ENCODE measurements at places on chromosomes 1 and 21. TPM values are rescaled to one million over a fixed set of nuclear protein-coding genes. Genes with fewer than 3 reads are reported as not detected.

GRCh38 chr21:39175154-39175553 lies 8.1 kb downstream of the PSMG1 start:
- peak; percentile 56 for DNase-seq

GRCh38 chr1:222629921-222630535 lies 12.1 kb downstream of the MIA3 start:
- no peak for DNase-seq

DNA sequence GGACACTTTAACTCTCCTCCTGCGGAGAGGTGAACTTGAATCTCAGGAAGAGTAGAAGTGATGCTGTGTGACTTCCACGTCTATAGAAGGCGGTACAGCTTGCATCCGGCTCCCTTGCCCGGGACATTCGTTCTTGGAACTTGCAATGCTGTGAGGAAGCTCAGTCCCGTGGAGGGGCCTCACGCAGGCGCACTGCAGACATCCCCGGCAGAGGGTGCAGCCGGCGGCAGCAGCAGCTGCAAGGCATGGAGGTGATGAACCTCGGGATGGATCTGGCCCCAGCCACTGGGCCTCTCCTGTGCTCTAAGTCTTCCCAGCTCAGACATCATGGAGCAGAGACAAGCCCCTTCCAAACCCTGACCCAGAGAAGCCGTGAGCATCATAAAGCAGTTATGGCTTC lies 61.8 kb upstream of the SOD1 start:
- no peak for DNase-seq

- peak; percentile 54 for DNase-seq
Measured at GRCh38 chr1:19646377-19647319, 2.5 kb downstream of the NBL1 start.

DNA sequence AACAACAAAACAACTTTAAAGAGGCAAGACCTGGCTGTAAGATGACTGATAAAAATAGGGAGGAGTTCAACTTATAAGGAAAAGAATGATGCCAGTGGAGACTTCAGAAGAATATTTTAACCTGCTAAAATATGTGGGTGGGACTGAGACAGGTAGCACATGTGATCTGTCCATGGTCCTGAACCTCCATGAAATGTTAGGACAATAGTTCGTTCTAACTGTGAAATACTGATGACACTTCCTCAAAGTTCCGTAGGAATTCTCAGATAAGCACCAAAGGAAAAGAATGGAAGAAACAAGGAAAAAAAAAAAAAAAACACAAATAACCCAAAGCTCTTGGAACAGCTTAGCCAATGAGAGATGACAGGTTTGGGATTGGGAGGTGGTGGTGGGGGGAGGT lies 44.7 kb downstream of the CDC42BPA start:
- peak; percentile 66 for DNase-seq

GRCh38 chr21:44657635-44658540 lies at the start of gene KRTAP12-3:
KRTAP12-3 (plus strand) TSS chr21:44657932; CDS start chr21:44657980, 48 bp downstream.
- no peak for DNase-seq

DNA sequence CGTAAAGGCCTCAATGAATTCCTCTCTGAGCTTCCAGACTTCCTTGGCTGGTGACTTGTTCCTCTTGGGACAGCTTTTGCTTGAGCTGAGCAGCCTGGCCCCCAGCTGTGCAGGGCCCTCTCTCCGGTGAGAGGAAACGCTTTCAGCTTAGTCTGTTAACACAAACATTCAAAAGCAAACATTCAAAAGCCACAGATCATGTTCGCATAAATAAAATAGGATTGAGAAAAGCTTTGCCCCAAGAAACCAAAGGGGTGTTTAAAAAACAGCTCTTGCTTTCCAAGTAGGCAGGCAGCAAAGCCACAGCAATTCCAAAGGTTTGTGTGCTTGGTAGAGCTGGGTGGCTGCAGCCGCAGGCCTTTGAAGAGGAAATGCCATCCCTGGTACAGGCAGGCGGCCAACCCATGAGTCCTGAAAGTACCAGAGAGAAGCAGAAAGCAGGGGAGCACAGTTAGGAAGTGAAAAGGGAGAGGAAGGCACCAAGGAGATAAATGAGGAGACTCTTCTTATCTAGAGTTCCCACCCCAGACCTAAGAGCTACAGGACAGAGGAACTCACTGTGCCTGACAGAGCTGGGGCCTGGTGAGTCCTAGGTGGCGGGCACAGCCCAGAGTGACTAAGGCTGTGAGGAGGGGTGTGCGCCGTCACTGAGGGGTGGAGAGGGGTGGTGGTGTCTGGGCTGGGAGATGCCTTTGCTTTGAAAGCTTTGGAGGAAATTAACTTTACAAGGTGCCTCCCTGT lies 48.4 kb downstream of the CCN1 start:
- DNase-seq = no peak

DNA sequence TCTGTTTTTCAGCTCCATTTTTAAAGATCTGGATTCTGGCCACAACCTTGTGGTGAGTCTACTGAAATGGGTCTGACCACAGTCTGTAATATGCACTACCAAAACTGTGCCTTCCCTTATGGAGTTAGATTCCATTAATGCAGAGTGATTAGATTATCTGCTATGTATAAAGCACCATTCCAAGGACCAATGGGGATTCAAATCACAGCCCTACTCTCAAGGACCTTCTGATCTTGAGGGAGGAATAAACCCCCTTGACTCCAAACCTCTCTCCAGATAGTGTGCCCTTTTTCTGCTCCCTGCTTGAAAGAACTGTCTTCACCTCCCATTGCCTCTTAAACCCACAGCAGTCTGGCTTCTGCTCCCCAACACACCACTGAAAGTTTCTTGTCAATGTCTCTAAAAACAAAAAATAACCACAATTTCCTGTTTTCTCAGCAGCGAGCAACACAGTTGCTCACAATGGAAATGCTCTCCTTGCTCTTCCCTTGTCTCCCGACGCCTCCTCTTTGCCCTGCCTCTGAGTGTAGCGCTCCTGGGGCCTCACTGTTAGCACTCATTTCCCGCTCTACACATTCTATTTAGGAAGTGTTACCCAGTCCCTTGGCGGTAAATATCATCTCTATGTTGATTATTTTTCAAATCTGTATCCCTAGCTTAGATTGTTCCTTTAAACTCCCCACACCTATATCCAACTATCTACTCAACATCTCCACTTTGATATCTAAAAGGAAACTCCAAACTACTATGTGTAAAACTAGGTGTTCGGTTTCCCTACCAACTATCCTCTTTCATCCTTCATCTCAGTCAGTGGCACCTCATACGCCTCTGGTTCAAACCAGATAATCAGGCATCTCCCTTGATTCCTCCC lies 13.6 kb downstream of the PCNX2 start:
- no peak for DNase-seq

DNA sequence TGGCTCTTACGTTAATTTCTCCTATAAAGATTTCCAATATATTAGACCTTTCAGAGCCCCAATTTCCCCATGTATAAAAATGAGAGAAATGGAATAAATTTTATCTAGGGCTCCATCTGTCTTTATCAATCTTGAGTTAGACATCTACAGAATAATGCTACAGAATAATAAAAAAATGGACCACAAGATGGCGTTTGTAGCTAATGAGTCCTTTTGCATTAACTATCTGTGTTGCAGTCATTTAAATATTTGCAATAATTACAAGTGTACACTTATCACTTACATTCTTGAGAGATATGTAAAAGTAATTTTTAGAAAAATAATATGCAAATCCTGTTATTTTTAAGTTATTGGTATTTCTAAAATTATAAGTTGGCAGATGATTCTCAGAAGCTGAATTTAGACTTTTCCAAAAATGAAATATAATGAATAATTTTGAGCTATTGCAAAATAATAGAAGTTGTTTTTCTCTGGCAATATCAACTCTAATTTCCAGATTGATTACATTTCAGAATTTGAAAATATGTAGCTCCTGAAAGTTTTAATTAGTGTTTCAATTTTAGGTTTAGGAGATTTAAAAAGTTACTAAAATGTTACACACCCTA lies 87.7 kb downstream of the SNX7 start:
- DNase-seq = peak; percentile 81

DNA sequence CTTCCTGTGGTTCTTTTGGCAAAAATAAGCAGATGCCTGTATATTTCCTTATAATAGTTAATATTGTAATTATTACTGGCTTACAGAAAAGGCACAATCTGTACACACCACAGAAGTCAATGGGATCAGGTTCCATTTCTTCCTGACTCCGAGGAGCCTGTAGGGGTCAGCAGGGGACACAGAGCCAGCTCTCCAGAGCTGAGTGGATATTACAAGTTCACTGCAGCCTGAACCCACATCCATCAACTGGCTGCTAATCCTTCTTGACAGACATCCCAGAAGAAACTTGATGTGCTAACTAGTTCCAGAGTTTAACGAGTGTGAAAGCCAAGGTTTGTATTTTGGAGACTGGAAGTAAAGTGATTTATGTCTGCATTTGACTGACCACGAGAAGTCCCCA lies 203.8 kb downstream of the LMX1A start:
- DNase-seq = no peak

GRCh38 chr1:229034342-229034741 lies 236.6 kb upstream of the RAB4A start:
- no peak for DNase-seq

DNA sequence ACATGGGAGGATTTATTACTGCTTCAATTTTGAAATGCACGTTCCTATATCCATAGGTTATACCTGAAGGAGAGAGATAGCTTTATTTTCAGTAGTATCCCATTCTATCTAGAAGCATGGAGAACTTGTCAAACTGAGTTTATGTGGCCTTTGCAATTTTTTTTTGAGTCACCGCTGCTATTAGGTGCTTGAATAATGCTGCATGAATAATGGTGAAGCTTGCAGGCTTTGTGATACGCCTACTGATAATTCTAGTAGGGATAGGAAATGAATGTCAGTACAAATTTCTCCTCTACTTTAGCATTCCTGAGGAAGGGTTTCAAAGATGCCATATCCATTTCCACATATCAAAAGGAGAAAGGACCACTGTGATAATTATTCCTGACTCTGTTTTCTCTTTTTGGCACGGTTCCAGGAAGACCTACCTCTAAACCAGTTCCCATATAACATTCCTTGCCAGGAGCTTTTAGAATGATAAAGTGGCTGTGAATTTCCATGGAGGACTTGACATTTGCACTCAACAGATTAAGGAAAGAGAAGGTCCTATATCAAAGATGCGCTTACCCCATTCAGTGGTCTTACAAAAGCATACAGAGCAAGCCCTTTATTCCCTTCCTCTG lies 83.5 kb downstream of the SPATA46 start:
- DNase-seq = no peak

DNA sequence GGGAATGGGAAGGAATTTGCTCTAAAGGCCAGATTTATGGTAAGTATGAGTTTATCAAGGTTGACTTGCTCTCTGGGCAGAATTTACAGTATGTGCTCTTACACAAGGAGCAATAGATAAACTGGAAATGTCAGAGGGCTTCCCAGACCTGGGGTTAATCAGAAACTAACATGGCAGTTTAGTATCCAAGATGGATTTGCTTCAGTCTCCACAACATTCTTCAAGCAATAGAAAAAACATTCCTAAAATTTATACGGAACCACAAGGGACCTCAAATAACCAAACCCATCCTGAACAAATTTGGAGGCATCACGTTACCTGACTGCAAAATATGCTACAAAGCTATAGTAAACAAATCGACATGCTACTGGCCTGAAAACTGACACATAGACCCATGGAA lies 606.7 kb upstream of the CHRM3 start:
- no peak for DNase-seq

DNA sequence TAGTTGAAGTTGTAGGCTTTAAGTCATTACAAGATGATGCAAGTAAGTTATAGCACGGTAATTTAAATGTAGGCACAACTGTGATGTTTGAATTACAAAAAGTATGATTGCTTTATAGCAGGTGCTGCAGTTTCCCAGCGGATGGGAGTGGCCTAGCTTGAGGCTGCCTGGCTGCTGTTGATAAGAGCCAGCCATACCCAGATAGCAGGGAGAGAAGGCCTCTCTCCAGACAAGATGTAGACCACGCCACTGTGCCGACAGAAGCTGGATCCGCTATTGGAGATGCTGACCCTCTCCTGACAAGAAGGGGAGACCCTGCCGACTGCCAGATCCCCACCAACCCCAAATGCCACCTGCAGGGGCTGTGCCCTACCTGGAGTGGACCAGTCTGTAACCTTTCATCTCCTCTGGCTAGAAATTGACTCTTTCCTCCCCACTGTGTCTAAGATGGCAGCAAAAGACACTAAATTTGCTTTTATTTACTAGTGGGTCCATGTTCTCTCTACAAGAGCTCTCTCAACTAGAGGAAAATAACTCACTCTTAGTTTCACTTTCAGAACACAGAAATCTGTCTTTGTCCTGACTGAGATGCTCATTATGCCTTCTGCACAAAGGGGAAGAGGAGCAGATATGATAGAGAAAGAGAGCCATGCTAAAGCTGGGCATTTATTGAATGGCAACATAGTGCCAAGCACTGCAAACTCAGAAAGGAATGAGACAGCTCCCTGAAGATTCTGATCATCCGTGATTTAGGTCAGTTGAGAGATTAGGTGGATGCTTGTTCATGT lies 127.9 kb downstream of the URB2 start:
- no peak for DNase-seq

DNA sequence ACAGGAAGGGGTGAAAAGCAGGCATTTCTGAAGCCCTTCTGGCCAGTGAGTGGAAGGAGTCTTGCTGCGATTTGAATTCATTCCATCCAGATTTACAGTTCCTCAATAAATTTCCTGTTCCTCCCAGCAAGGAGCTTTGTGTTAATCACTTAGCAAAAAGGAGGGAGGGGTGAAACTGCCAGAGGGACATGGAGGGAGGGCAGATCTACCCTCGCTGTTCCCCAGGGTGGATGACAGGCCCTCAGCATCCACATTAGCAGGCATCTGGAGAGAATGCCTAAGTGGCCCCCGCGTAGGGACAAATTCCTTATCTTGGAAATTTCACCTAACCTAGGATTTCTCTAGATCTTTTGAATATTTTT lies 1.2 kb downstream of the ETV3 start:
- no peak for DNase-seq

DNA sequence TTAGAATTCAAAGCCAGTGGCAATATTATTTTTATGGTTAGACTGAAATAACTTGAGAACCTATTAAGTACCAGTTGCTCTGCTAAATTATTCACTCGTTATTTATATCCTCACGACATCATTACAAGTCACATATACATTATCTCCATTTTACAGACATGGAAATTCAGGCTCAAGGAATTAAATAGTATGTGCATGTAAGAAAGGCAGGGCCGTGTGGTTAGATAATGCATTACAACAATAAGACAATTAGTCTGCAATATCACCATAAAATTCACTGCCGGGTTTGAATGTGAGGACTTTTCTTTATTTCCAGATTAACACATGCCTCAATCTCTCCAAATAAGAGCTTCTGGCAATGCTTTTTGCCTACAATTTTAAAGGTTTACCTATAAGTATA lies 523.4 kb downstream of the PTBP2 start:
- no peak for DNase-seq

GRCh38 chr1:152048416-152049009 lies 11.7 kb upstream of the S100A11 start:
- DNase-seq = no peak

Gene FCRL6
- total RNA-seq = not detected

Gene WNT4
- total RNA-seq = not detected

Gene TBX15
- total RNA-seq = not detected

Gene KRTAP12-2
- total RNA-seq = not detected

Gene REN
- total RNA-seq = not detected

Gene ST6GALNAC3
- 3.3 TPM for total RNA-seq

Gene EXTL1
- not detected for total RNA-seq

Gene RGL1
- total RNA-seq = 1.0 TPM

Gene TNFRSF4
- total RNA-seq = not detected

All from Karpas-422 (cell line).